ENCODE measurements at places on chromosomes 4 and X. TPM values are rescaled to one million over a fixed set of nuclear protein-coding genes. Genes with fewer than 3 reads are reported as not detected.

TKTL2 gene
- not detected for total RNA-seq

ARSJ gene
- total RNA-seq, result 61.7 TPM

RNF128 gene
- total RNA-seq, result not detected

- H3K4me3 ChIP-seq, result no peak overlapping the region
- H3K27me3 ChIP-seq, result no peaks in the 10 kb centered on the region
- DNase-seq, result no peak
Measured at GRCh38 chr4:136121426-136121825, 1410.9 kb downstream of the PCDH18 start.

CCKAR gene
- total RNA-seq, result not detected

All from osteocyte (in vitro differentiated cells).